ENCODE measurements at places on chromosomes 5 and 9. TPM values are rescaled to one million over a fixed set of nuclear protein-coding genes. Genes with fewer than 3 reads are reported as not detected.
A peak's percentile ranks its signal among the peaks of the same experiment; 100 is the strongest.

DNA sequence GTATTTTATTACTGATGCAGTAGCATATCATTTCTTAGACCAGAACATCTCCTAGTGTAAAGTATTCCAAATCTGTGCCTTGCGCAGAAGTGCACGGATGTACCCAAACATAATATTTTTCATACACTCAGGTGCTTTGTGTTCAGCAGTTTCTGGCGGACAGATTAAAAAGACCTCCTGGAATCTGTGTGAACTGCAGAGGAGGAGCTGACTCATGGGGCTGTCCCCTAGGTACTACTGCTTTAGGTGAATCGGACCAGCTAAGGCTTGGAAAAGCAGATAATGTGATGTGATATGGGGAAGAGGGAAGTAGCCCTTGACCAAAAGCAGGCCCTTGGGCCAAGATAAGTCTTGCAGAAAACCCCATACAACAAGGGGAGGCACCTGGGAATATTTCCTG, 310.1 kb downstream of the PLK2 start:
- no peak for DNase-seq

DNA sequence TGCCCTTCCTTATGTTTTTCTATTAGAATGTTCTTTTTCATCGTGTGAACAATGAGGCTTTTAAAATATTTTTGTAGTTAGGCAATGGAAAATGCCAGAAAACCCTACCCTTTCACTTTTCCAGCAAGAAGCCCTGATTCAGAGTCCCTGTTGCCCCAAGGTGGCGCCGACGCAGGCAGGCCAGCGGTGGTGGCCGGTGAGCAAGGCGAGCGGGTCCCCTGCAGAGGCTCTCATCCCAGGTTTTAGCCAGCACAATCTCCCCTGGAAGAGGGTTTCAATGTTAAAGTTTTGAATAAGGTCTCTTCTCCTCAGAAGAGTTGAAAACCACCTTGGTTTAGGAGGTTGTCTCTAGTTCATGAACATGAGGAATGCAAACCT, 40.8 kb upstream of the CKMT2 start:
- DNase-seq = no peak

- DNase-seq = no peak
These were observed 214.9 kb upstream of the TBCA start for GRCh38 chr5:77991084-77991483.

DNA sequence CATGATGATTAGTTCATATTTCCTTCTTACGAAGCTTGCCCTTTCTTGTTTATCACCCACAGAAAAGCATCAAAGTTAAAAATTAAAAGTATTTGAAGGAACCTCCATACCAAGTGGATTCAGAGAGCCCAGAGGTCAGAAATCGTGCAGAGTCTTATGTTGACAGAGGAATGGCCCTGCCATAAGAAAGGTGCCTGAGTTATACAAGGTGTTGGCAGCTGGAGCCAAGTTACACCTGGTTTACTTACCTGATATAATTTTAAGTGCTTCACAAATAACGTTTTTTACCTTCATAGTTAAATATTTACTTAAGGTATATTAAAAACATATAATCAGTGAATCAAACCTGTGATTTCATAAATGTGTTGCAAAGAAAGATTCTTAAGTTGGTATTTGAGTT, 42.3 kb upstream of the DHFR start:
- DNase-seq = no peak

DNA sequence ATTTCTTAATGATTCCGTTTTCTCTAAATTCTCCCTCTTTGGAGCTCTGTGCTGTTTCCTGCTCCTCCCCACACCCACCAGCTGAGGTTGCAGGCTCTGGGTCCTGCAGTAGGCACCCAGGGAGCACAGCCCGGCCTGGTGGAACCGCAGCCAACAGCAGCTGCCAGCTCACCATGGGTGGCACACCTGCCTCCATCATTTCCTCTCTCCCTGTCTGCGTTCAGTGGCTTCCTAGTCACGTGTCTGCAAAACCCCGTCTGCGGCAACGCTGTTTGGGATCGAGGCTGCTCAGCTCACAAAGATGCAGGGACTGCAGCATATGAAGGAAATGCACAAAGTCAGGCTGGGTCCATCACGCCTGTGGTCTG, 367.8 kb downstream of the IRX2 start:
- no peak for DNase-seq

GRCh38 chr5:600886-601541, 11.1 kb upstream of the CEP72 start:
- DNase-seq = no peak

DNA sequence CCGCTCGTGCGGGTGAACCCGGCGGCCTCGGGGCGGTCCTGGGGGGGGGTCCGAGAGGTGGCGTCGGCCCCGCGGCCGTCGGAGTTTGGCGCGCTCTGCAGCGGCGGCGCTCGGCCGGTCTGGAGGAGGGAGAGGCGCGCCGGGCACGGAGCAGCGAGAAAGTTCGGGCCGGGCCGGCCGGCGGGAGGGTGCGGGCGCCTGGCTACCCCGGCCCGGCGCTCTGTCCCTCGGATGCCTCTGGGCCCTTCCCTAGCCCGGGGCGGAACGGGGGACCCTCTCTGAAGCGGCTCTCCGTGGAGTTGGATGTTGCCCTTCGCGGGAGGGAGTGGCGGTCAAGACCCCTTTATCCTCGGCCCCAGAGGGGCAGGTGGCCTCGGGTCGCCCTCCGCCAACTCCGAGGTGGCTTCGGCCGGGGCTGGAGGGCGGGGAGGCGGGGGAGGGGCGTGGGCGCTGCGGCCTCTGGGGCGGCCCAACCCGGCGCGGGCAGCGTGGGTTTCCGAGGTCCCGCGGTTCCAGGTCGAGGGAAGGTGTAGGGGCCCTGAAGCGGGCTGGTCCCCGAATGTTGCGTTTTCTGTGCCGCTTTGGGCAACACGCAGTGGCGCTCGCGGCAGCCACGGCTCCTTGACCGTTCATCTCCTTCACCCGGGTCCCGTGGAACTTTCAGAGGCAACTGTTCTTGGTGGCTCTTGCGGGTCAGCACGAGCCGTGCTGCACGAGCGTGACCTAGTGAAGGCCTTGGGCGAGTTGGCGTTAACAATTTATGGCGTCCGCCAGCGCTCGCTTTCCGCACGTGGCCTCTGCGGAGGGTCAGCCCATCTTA, 290.5 kb downstream of the DOCK8 start:
- DNase-seq = no peak

DNA sequence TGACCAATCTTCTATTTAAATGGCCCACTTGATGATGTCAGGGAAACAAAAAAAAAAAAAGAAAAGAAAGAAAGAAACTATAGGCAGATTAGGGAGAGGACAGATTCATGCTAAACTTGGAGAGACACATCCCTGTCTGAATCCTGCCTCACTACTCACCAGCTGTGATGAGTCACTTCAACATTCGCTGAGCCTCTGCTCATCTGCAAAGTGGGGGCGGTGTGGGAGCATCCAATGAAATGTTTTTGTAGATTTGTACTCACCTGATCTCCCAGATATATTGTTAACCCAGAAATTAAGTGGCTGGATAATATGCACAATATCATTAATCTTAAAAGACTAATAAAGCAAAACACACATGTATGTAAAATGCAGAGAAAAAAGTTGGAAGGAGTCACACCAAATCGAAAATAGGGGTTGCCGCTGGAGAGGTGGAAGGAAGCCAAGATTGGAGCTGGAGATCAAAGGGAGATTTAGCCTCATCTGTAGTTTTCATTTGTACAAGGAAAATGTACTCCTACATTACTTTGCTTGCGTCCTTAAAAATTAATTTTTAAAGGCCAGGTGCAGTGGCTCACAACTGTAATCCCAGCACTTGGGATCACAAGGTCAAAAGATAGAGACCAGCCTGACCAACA, 17.0 kb upstream of the ERGIC1 start:
- no peak for DNase-seq

DNA sequence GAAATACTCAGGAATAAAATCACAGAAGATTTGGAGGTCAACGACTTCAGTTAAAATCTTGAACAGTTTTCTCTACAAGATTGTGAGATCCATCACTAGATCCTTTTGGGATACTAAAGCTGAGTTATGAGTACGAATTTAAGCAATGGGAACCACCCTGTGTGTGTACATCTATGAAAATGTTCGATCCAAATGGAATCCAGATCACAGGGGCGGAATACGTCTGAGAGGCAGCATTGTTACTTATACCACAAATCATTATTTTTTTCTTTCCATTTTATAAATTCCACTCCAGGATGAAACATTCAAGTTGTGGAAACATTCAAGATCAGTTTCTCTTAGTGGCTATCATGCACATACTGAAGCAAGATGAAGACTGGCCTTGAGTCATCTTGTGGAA, 239.3 kb upstream of the PAPPA start:
- no peak for DNase-seq

DNA sequence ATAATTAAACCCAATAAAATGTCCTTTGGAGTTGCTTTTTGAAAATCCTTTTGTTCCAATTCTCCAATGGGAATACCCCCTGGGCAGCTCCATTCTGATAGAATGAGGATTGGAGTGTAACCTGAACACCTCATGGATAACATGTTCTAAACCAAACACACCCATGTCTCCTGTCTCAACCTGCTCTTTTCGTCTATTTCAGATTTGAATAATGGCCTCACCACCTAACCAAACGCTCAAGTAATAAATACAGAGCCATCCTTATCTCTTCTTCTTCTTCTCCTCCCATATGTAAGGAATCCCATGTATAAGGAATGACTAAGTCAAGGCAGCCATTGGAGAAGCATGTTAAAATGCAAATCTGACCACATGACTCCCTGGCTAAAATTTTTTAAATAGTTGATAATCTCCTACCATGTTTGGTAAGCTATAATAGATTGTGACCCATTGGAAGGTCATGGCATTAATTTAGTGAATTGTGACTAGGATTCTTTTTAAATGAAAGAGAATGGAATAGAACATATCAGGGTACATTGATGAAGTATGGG, 26.0 kb downstream of the ELL2 start:
- DNase-seq = no peak

GRCh38 chr9:112479221-112479620, 7.4 kb upstream of the KIAA1958 start:
- no peak for DNase-seq

DNA sequence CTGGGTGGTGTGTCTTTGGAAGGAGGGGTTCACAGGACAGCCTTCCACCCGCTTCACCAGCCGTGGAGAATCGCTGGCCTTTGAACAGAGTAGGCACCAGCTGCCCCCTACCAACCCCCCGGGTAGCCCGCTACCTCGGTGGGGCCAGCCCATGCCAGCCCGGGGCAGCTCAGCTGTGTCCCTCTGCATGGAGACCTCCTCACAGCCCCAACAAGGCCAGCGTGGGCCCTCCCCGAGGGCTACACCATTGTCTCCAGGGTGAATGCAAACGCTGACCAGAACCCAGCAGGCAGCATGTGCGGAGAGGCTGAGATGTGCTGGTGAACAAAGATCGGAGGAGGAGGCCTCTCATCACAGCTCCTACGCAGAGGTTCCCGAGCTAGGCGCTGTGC, 51.9 kb downstream of the LMX1B start:
- DNase-seq = no peak

GRCh38 chr5:153900703-153901395, 137.9 kb downstream of the FAM114A2 start:
- no peak for DNase-seq

DNA sequence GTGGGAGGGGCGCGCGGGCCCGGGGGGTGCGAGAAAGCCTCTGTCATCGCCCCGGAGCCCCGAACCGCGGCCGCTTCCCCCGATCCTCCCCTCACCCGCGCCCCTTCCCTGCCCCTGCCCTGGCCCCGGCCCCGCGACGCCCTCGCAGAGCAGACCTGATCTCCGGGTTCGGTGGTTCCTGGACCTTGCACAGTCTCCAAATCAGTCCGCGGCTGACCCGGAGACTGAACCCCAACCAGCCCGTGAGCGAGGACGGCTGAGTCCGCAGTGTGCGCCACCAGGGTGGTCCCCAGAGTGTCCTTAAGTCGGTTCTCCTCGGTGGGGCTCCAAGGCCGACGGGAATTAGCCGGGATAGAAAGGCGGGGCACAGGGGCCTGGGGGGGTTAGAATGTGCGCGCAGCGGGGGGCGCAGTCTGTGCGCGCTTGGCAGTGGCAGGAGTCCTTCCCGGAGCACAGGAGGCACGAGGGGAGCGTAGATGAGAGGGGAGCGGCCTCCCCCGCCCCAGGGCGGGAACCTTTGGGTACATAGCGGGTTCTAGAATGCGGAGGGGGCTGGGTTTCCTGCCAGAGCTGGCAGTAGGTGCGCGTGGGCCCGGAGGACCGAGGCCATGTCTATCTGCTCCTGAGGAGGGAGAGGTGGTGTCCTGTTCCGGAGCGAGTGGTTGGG, 779 bp downstream of the PKN3 start:
- peak; percentile 63 for DNase-seq

DNA sequence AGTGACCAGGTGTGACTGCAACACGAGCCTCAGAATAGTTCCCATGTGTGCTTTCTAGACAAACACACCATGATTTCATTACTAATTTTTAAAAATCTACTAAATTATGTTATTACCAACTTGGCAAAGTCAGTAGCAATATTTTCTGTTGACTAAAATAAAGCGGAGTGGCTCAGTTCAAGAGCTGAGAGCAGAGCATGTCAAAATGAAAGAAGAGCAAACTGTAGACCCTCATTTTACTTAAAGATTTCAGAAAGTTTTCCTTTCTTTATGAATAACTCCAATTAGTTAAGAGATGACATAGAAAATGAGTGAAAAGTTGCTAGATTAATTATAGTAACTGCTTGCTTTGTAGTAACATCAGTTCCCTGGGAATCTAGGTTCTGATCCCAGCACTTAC, 17.9 kb downstream of the OXCT1 start:
- DNase-seq = no peak

DNA sequence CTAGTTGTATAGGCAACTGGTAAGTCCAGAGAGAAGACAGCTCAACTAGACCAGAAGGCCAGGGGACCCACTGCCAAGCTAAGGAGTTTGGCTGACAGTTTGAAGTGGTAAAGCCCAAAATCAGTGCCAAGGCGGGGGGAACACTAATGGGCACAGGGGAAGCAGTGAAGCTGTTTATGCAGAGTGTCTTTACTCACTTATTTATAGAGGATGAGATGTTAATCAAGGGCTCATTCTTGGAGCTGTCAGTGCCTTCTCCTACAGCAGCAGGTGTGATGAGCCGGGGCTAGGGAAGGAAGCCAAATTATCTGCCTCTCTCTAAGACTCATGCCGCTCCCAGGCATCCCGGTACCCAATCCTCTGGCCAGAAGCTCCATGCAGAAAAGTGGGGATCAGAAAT, 75.2 kb upstream of the GALNT10 start:
- no peak for DNase-seq

GRCh38 chr5:17315710-17316221, 98.3 kb downstream of the BASP1 start:
- DNase-seq = no peak

PCSK5 gene
- 4.5 TPM for total RNA-seq

FEM1C gene
- total RNA-seq = 46.9 TPM

FAT2 gene
- total RNA-seq = not detected

IGFBPL1 gene
- not detected for total RNA-seq

ZNF608 gene
- total RNA-seq = 9.3 TPM

CCDC183 gene
- total RNA-seq = 1.6 TPM

GDA gene
- total RNA-seq = 3.1 TPM

HACD4 gene
- 1.1 TPM for total RNA-seq

MRPL50 gene
- total RNA-seq = 16.5 TPM

PIP5K1B gene
- 60.6 TPM for total RNA-seq

C5orf52 gene
- not detected for total RNA-seq

SH3GLB2 gene
- total RNA-seq = 32.4 TPM

PHYHD1 gene
- 30.2 TPM for total RNA-seq

TMEM232 gene
- 1.4 TPM for total RNA-seq
